Testis (tissue), 5 donors: ENCODE measurements at places on chromosomes 6 and 20.

DNA sequence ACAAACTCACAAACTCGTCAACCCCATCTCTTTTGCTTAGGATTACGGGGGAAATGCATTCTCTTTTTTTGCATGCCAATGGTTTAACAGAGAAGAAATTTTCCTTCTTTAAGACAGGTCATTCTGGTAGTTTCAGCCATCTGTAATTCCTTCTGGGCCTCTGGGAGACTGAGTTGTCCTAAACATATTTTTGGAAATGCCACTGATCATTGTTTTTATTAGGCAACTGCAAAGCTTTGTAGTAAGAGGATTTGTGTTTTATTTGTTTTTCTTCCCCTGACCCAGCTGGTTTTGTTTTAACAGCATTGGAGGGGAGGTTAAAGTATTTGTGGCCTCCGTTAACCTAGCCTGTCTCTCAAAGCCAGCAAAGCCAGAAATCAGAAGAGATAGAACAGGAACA, 73.1 kb upstream of the ISM1 start:
- DNase-seq: no peak

DNA sequence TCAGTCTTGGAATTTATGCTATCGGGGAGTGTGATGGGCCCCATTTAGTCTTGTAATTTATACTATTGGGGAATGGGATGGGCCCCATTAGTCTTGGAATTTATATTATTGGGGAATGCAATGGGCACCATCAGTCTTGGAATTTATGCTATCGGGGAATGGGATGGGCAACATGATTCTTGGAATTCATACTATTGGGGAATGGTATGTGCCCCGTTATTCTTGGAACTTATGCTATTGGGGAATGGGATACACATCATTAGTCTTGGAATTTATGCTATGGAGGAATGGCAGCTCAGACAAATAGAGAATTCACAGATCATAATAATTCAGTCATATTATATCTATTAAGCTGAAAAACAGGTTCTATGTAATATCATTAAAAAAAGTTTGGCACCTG, 300.3 kb downstream of the SMOC2 start:
- no peak for DNase-seq

DNA sequence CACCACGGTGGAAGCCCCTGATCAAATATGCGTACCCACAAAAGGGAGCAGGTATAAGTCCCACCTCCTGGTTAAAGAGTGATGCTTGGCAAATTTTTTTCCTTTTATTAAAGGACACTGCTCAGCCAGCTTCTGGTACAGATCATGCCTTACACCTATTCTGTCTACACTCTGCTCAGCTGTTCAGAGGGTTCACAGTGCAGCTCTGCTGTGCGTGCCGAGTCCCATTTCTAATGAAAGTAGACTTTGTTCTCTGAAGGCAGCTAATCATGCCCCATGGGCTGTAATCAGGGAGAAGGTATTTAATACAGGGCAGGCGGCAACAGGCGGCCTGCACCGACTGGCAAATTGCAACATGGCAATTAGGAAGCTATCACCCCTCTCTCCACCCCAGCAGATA, 16.3 kb downstream of the LRRC73 start:
- DNase-seq: no peak

DNA sequence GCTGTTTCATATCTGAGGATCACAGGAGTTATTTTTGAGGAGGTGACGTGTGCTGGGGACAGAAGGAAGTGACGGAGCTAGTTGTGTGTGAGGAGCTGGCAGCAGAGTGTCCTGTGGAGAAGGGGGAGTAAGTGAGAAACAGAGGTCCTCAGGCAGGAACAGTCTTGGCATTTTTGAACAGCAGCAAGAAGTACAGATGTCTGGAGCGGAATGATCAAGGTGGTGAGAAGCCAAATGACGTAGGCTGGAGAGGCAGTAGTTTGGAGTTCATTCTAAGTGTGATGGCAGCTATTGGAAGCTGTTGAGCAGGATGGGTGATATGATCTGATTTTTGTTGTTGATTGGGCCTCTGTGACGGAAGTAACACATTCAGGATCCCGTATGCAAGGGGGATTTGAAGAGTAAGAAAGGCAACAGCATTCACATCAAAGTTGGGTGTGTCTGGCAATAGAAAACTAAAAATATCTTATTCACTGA, 52.3 kb downstream of the SOBP start:
- DNase-seq: no peak

DNA sequence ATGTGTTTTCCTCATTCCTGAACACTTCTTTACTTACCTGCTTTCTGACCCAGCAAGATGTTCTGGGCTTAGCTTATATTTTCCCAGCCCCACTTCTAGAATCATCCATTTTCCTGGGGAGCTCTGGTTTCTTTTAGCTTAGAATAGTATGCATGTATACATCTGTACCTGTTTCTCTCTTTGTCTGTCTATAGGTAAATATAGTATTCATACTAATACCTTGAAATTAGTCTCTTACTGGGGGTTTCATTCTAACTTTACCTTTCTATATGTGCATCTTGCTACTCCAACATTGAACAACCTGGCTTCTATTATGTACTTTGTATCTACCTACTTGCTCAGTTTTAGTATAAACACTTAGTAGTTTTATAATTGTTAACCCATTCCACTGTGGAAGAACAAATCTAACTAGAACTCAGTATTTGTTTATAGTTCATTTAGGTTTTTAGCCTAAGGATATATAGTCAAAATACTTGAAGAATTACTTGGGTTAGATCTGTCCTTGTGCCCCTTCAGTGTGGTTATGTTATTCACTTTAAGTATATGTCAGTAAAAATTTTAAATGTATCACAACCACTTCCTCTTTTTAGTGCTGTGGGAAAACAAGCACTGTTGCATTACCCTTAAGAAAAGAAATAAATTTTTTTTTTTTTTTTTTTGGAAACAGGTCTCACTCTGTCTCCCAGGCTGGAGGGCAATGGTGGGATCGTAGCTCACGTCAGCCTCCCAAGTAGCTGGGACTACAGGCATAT, 54.0 kb downstream of the ASXL1 start:
- no peak for DNase-seq

DNA sequence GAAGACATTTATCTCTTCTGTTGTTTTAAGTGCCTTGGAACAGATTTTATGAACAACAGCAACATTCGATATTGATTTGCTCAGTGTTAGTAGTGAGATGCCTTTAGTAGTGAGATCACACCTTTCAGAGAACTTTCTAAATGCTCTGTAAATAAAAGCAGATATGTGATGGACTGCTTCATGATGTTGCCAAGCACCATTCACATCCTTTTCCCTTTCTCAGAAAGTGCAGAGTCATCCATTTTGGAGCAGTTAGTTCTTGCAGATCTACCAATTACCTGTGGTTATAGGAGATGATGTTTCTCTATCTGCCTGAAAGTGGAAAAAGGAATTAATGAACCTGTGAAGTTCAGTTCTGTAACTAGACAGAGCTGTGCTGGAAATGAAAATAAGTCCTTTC, 27.0 kb downstream of the CBFA2T2 start:
- no peak for DNase-seq

DNA sequence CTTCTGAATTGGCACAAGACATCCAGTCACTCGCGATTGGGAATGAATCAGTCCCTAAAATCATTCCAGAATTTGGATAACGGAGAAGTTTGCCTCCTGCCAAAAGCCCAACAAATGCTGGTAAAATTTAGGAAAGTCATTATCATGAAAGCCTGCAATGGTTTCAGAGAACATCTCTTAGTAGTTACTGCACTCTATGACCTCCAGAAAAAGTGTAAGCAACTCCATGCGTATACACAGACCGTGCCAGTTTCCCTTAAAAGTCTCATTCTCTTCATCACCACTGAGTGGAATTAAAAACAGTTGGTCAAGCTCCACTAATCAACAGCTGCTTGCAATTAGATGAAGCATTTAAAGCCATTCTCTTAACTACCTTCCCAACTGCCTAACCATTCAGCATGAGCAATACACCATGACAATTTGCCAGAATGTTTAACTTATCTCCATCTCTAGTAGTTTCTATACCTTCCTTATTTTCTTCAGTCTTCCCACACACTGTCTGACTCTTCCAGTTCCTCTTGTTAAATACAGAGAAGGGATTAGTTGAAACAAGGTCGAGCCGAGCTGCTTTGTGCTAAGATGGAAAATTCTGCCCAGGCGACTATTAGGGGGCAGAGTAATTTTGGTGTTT, 183.6 kb upstream of the PRDM1 start:
- DNase-seq: no peak

DNA sequence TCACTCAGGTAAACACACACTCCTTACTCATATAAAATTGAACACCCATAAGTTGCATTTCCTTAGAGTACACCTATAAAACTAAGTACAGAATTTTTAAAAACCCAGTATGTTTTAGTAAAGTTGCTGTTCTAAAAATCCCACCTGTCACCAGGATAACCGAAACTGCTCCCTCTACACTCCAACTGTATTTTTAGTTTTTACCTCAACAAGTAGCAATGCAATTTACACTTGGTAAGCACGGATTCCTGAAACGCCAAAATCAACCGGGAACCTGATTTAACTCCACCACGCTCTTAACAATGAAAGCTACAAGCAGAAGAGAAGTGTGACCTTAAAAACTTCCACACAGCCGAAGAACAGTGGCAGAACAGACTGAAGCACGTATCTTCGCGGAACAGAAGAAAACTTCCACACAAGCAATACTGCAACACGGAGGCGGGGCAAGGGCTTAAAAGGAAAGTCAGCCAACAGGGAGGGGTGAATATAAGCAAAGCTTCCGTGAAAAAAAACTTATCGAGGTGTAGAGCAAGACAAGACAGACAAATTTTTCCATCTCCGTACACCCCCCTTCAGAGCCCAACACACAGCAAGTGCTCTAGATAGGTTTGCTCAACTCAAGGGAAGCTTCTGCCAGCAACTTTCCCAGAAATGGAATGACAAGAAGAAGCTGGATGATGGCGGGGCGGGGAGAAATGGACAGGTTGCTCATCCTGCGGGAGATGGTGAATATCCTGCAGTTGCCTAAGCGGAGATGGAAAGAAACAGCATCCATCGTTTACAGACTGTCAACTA, 1.4 kb downstream of the STAU1 start:
- peak; percentile 78 for DNase-seq

DNA sequence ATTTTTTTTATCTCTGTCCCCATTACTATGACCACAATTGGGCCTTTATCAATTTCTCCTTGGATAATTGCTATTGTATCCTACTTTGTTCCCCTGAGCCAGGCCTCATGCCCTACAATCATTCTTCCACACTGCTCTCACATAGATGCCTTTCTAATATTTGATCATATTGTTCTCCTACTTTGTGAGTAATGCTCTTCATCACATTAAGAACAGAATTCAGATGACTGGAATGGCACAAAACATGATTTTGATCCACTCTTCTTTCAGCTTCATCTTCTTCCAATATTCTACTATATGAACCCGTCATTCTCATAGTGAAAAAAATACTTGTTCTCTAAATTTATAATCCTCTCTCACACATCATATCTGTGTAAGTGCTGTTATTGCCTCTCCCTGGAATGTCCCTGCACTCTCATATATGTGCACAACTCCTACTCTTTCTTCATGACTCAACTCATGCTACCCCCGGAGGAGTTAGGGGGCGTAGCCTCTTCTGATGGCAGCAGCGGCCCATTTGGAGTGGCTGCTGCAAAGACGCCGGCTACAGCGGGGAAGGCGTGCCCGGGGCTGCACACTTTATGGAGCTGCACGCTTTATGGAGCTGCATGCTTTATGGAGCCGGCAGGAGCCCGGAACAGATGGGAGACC, 25.3 kb upstream of the HACE1 start:
- DNase-seq: no peak

- no peak for DNase-seq
Observed at GRCh38 chr20:53042521-53042920, 70.4 kb downstream of the TSHZ2 start.

DNA sequence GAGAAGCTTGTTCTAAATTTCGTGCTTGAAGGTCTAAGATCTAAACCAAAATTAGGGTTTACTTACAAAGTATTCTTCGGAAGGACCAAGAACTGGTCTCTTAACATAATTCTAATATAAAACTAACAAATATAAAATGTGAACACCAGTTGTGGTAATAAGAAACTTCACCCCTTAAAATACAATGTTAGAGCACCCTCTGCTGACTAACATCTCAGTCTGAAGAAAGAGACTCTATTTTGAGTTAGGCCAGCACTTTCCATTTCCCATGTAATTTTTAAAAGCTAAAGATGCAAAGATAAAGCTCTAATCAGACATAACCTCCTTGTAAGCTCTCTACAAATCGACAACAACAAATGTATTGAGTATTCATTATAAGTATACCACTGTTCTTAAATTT, 24.6 kb downstream of the ATG5 start:
- no peak for DNase-seq

DNA sequence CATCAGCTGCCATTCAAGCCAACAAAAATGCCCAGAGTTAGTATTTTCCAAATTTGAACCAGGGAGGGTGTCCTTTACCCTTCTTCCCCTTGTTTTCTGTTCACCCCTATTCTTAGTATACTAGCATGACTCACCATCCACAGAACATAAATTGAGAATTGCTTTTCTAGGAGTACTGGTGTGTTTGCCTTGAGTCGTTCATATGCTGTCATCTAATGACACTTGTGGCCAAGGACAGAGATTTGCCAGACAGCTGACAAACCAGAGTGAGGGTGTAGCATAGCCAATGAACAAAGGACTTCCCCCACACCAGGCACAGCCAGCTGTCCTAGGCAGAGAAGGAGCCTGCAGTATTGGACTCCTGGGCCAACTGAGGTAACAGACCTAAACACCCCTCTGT, 62.2 kb downstream of the FILIP1 start:
- no peak for DNase-seq

DNA sequence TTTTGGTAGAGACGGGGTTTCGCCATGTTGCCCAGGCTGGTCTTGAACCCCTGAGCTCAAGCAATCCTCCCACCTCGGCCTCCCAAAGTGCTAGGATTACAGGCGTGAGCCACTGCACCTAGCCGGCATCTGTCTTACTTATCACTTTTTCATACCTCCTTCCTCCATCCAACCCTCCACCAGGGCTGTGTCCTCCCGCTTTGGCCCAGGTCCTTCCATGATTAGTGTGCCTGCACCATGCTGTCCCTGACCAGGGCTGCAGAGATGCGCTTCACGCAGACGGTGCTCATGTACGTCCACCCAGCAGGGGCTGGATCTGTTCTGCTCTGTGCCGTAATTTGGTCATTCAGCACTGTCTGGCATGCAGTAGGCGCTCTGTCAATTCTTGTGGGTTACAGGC, 85.8 kb downstream of the SRC start:
- DNase-seq: no peak

- no peak for DNase-seq
Observed at GRCh38 chr6:140027219-140027618, 652.8 kb upstream of the CITED2 start.
